IPS DF 6.9 (cell line): ENCODE measurements at places on chromosomes 13 and 19.

- DNase-seq, result no peak
These were observed 42.2 kb downstream of the HSPH1 start for GRCh38 chr13:31119526-31119925.

GRCh38 chr13:99205621-99206220, 5.1 kb downstream of the UBAC2 start:
- DNase-seq, result no peak

DNA sequence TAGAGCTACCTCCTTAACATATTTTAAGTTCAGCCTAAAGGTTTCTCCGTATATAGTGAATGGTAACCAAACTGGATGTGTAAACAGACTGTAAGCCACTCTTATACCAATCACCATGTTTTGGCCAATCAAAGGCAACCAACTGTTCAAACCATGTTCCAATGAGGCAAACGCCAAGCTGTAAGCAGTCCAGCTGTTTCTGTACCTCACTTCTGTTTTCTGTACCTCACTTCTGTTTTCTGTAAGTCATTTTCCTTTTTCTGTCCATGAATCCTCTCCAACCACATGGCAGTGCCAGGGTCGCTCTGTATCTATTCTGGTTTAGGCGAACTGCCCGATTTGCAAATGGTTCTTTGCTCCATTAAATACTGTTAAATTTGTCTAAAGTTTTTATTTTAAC, 24.4 kb downstream of the COMMD6 start:
- DNase-seq, result no peak

GRCh38 chr13:21232599-21232998, 56.1 kb downstream of the MRPL57 start:
- DNase-seq, result no peak

- no peak for DNase-seq
These were observed 18.7 kb downstream of the LSM4 start for GRCh38 chr19:18304208-18304457.

DNA sequence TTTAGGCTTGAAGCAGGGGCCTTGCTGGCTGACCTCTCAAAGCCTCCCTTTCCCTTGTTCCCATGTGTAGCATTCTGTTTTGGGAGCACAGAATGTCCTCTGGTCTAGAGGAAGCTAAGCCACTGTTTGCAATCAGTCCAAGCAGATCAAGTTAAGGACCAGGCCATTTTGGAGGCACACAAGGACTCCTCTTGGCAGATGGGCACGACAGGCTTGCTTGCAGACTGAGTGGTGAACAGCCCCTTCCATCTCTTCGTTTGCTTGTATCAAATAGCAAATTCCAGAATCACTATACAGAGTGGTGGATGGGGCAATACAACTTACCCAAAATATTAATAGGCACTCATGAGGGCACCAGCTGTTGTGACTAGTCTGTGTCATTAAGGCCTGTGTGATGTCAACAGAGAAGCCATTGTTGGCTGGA, 215.5 kb upstream of the SERP2 start:
- no peak for DNase-seq

- no peak for DNase-seq
These were observed 1.2 kb downstream of the HAUS8 start for GRCh38 chr19:17073869-17074633.

- DNase-seq, result no peak
These were observed 11.1 kb upstream of the MEX3D start for GRCh38 chr19:1579222-1579621.

DNA sequence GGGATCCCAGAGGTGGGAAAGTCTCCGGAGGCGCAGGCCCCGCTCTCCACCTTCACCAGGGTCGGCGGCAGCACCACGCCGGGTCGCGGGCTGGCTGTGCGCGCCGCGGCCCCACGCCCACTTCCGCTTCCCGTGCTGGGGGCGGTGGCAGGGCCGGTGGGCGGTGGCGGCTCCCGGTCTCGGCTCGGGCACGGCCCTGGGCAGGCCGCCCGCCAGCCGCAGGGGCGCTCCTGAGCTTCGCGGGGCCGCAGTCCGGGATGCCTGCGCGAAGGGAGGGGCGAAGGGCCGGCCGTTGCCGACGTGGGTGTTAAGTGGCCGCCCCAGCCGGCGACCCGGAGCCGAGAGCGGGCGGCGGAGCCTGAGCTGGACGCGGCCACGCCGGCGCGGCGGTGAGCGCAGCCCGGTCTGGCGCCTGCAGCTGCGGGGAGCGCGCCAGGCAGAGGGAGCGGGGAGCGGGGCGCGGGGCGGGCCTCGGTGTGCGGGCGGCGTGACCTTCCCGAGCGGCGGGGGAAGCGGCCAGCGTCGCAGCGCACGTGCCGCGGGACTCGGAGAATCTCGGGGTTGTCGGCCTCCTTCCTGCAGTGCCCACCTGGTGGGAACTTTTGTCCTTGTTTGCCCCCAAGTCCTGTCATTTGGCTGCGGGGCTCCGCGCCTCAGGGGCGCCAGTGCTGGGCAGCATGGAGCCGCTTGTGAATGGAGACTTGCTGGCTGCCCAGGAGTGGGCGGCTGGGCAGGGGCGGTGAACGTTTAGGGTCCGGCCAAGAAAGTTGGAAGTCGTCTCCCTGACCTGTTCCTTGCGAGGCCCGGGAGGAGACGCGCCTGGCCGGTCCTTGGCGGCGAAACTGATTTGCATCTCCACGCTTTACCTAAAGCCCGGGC, at the start of gene SLC25A15:
Gene SLC25A15 (plus strand): TSS at position 337 of the 879 bp plus-strand sequence. CDS start 3,616 bp downstream, outside the sequence.
- DNase-seq, result no peak

GRCh38 chr19:33500991-33501390, 20.6 kb downstream of the PEPD start:
- DNase-seq, result no peak

- DNase-seq, result no peak
These were observed 96.6 kb upstream of the FREM2 start for GRCh38 chr13:38590230-38590629.

DNA sequence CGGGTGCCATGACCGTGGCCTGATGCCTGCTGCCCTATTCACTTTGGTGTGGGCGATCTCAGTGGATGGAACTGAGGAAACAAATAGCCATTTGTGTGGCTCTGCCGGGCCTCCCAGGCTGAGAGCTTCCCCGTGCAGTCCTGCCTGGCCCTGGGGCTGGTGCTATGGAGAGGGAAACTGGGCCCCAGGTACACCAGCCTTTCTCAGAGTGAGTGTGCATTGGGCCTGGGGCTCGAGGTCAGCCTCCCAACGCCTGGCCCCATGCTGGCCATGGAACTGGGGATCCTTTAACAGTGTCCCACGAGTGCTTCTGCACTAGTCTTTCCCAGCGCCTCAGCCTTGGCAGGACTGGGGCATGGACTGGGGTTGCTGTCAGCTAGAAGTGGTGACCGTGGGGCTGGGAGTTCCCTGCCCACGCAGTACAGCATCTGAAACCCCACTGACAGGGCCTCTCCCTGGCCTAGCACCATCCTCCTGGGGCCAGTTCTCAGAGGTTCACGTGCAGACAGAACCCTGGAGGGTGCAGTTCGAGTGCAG, 10.5 kb downstream of the PLEKHF1 start:
- no peak for DNase-seq

DNA sequence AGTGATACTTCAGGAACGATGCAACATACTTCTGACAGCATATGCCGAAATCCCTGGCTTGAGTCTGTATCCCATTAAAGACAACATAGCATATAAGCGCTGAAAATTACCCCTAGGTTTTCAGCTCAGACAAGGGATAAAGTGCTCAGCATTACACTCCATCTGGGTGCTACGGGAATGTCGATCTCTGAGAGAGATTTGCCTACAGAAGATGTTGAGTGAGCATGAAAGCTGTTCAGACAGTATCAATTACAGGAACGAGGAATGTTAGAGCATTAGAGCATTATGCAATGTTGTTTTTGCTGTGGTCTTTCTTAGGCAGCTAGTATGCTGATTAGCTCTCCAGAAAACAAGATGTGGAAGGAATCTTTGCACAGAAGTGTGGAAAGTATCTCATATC, 484.5 kb downstream of the LIG4 start:
- DNase-seq, result no peak

DNA sequence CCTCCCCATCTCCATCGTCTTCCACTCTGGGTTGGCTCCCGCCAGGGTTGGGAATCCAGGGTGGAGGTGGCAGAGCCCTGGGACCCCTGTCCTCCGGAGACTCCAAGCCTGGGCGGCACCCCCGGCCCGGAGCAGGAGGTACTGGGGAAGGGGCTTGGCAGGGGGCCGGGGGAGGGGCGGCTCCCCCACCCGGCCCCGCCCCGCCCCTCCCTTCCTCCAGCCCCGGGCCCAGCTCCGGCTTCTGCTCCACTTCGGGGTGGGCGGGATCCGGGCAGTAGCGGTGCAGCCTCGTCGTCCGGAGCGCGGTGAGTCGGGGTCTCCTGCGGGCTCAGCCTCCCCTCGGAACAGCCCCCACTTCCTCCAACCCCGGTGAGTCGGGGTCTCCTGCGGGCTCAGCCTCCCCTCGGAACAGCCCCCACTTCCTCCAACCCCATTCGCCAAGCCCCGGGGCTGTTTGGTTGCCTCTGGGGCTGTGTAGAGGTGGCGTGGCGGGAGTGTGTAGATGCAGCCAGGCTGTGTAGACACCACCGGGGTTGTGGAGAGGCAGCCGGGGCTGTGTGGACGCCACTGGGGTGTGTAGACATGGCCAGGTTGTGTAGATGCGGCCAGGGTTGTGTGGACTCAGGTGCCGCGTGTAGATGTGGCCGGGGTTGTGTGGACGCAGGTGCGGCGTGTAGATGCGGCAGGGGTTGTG, at the start of gene TMPRSS9:
Gene TMPRSS9 (plus strand): TSS at position 274 of the 694 bp plus-strand sequence. CDS start 29,521 bp downstream, outside the sequence.
- DNase-seq, result no peak

DNA sequence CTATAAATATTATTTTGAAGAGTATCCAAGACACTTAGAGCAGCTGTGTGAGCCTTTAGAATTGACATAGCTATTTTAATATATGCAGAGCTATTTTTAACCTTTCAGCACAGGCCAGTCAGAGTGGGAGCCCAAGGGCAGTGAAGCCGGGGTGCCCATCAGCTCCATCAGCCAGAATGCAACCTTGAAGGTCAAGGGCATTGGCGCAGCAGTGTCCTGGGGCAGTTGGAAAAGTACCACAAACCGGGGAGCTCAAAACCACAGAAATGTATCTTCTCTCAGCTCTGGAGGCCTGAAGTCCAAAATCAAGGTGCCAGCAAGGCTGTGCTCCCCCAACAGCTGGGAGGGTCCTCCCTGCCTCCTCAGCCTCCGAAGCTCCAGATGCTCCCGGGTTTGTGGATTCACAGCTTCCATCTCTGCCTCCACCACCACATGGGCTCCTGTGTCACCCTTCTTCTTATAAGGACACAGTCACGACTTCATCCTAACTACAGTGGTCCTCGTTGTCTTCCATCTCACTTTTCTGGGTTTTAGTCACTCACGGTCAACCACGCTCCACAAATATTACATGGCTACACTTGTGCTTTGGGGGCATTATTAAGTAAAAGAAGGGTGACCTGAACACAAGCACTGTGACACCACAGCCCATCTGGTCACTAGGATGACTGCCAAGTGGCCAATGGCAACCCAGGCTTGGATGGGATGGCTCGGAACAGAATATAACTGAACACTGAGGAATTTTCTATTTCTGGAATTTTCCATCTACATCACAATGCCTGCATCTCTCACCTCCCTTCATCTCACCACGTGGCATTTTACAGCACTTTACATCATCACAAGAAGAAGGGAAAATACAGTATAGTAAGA, 15.9 kb upstream of the GAS6 start:
- no peak for DNase-seq

- no peak for DNase-seq
These were observed 629.9 kb downstream of the DIAPH3 start for GRCh38 chr13:59533561-59534555.

DNA sequence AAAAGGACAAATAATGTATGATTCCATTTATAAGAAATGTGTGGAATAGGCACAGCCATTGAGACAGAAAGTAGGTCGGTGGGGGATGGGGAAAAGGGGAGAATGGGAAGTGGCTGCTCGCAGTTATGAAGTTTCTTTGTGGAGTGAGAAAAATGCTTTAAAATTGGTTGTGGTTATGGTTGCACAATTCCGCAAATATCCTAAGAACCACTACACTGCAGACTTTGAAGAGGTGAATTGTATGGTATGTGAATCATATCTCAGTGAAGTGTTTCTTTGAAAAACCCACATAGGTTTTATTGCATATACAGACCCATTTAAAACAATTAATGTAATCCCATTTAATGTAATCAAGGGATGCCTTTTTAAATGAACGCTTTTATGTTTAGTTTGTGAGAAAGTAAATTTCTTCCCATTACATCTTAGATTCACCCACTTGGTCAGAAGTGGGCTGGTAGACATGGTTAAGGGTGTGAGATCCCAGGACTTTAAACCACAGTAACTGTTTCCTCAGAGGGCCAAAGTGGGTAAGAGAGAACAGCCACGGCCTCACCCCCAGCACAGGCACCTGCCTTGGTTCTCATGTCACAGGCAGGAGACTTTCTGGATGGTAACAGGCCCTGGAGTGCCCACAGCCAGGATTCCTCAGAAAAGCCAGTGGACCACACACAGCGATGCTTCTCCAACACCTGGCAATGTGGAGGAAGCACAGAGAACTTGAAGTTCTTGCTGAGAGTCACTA, 119.3 kb upstream of the GJB6 start:
- DNase-seq, result no peak

GRCh38 chr13:36673838-36674326, at the start of gene SERTM1:
Gene SERTM1, plus strand, starts transcription at chr13:36674020. Its CDS starts 21,059 bp downstream, at chr13:36695079.
- DNase-seq, result peak; percentile 37

DNA sequence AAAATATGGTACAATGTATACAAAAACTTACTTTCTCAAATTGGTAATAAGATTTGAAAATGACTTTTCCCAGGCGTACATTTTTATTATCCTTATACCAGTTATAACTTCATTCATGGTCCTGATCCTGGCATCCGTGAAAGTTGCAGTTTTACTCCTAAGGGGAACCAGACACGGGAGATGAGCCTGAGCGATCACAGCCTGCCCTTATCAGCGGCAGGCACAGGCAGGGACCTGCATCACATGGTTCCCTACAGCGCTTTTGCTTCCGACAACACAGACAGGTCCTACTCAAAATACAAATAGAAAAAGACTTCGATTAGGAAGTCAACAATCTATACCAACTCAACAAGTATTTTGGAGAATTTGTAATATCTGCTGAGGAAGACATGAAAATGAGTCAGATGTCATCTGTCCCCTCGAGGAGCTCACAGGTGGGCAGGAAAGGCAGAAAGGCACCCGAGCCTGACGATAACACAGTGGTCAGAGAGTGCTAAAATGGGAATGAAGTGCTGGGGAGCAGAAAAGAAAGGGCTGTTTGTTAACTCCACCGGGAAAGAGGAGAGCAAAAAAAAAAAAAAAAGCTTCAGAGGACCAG, 93.4 kb downstream of the ABCC4 start:
- no peak for DNase-seq
